ENCODE measurements at places on chromosomes 12 and 14.

- no peak for DNase-seq
These were observed 104.6 kb downstream of the GALC start for GRCh38 chr14:87888136-87888999.

- DNase-seq = no peak
These were observed 7.3 kb downstream of the GPR68 start for GRCh38 chr14:91237219-91237618.

- no peak for DNase-seq
These were observed 39.6 kb downstream of the CCDC88C start for GRCh38 chr14:91377700-91378652.

DNA sequence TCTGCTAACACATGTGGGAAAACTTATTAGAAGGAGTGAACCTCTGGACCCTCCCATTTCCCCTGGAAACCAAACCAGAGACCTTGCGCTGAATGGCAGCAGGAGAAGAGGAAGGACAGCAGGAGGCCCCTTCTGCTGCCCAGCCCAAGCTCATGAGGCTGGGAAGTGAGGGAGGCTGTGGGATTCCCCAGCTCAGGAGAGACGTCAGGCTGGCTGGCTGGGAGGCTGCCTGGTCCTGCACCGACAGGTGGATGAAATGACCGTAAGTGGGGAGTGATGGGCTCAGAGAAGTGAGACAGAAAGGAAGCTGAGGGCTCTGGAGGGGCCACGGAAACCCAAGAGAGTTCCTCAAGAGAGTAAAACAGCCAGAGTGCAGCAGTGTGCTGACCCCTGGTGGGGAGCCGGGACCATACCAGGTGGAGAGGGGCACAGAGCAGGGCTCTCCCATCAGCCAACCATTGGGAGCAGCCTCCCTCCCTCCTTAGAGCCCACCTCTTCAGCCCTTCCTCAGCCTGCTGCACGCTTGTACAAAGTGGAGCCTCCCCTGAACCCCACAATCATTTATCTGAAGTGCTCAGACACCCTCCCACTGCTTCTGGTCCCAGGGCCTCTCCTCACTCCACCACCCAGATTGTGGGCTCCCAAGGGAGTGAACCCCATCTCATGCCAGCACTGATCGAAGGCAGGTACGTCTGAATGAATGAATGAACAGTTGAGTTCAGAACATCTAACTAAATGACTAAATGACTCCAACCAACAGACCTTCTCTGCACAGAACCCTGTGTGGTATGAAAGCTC is 14.0 kb downstream of the TAMALIN start:
- peak; percentile 46 for DNase-seq

DNA sequence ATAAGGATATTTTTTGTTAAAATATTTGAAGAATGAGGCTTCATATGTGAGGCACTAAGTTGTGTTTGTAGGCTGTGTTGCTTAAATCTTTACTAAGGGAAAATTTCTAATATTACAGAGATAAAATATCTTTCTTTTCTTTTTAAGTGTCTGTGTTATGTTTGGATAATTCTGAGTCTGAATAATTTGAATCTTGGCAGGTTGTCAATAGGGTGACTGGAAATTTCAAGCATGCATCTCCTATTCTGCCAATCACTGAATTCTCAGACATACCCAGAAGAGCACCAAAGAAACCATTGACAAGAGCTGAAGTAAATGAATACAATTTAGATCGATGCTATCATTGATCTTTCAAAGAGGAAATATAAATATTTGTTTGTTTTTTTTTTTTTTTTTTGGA is 29.4 kb downstream of the TMPO start:
- DNase-seq = no peak

All from activated T-cell treated with anti-CD3 and anti-CD28 coated beads for 24 hours (primary cell).